ENCODE measurements at places on chromosomes 11 and 22. TPM values are rescaled to one million over a fixed set of nuclear protein-coding genes. Genes with fewer than 3 reads are reported as not detected.

GRCh38 chr11:110430267-110431050, 711 bp downstream of the FDX1 start:
- no peak for DNase-seq

The EHF gene
- not detected for total RNA-seq

- DNase-seq: no peak
These were observed 46.9 kb downstream of the C22orf31 start for GRCh38 chr22:29014773-29015172.

- DNase-seq: no peak
These were observed 32.5 kb downstream of the PLEKHA7 start for GRCh38 chr11:16981651-16982194.

- DNase-seq: no peak
These were observed 1.2 kb upstream of the AHNAK start for GRCh38 chr11:62547691-62548281.

DNA sequence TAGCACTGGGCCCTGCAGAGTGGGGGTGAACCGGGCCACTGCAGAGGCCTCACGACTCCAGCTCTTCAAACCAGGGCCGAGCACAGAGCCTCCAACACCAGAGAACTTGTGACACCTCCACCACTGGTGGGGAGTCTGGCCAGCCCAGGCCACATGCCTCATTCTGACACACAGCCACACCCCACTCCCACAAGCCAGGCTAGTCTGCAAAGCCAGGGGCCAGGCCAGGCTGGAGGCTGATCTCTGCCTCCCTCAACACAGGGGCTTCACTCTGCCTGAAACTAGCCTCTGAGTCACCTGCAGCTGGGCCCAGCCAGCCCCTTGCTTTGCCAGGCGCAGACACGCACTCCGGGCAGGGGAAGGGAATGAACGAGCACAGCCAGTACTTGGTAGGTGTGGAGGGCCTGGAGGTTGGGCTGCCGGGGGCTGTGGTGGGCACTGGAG, 102.9 kb downstream of the MED15 start:
- no peak for DNase-seq

- no peak for DNase-seq
These were observed 3.4 kb downstream of the CCND1 start for GRCh38 chr11:69644071-69644961.

The ADAMTS8 gene
- total RNA-seq: not detected

The JAM3 gene
- 11.8 TPM for total RNA-seq
